ENCODE measurements at places on chromosomes 11 and 22. TPM values are rescaled to one million over a fixed set of nuclear protein-coding genes. Genes with fewer than 3 reads are reported as not detected.
A peak's percentile ranks its signal among the peaks of the same experiment; 100 is the strongest.

AAMDC gene
- 48.6 TPM for total RNA-seq

CEND1 gene
- total RNA-seq = not detected

OR8D4 gene
- total RNA-seq = not detected

F2 gene
- total RNA-seq = not detected

ANGPTL5 gene
- total RNA-seq = 9.6 TPM

- no peak for DNase-seq
- no peak overlapping the region for H3K4me3 ChIP-seq
- H3K27ac ChIP-seq = no peak overlapping the region
- no peaks in the 10 kb centered on the region for H3K27me3 ChIP-seq
Observed at GRCh38 chr11:115886422-115886733, 382.2 kb upstream of the CADM1 start.

DNA sequence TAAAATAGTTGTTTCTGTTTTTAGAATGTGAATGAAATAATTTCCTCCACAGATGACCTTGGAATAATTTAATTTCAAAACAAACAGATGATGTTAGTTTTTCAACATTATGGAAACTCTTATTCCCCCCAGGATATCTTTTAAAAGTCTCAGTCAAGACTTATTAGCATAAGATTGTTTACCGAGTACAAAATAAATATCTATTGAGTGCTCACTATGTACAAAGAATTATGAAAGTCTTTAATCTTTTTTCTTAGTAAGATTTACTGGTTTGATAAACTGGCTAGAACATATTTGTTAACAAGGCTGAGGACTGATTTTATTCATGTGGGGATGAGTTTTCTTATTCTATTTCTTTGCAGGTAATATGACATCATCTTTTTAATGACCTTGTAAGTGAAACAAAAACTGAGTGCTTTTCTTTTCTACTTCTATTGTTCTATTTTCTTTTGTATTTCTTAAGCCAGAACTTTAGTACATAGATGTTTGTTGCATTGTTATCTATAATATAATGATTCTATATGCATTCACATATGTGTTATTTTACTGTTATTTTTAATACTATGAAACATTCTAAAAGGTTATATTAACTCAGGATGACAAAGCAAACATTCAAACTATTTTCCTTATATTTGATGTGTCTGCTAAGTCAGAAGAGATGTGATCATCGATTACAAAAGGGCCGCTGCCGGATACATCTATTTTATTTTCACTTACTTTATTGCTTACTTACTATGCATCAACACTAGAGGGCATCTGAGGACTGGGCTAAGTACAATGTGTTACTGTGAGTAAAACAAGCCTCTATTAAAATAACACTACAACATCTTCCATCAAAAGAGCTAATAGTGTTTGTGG lies 111.0 kb upstream of the ARHGAP42 start:
- no peaks in the 10 kb centered on the region for H3K27me3 ChIP-seq
- H3K27ac ChIP-seq = no peak overlapping the region
- H3K36me3 ChIP-seq = no peaks in the 10 kb centered on the region
- no peak overlapping the region for H3K4me3 ChIP-seq
- peak; percentile 37 for DNase-seq
- H3K4me1 ChIP-seq = no peaks in the 10 kb centered on the region

DNA sequence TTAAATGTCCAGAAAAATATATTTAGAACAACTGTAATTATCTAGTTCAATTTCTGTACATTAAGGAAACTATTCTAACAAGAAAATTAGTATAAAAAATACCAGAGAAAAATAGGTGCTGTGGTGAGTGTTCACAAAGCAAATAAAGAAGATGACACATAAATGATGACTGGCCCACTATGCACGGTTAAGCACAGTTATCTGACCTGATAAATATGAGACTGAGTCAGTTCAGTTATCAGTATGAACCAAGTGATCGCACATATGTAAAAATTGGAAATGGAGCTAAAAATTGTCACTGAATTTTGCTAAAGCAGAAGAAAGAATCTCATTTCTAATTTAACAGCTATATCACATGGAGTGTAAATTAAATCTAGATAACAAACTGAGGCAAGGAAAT lies 18.8 kb upstream of the MAML2 start:
- no peak overlapping the region for H3K27ac ChIP-seq
- H3K4me1 ChIP-seq = no peaks in the 10 kb centered on the region
- H3K4me3 ChIP-seq = no peak overlapping the region
- DNase-seq = no peak
- peaks cover 52% of the 10 kb centered on the region for H3K36me3 ChIP-seq

DNA sequence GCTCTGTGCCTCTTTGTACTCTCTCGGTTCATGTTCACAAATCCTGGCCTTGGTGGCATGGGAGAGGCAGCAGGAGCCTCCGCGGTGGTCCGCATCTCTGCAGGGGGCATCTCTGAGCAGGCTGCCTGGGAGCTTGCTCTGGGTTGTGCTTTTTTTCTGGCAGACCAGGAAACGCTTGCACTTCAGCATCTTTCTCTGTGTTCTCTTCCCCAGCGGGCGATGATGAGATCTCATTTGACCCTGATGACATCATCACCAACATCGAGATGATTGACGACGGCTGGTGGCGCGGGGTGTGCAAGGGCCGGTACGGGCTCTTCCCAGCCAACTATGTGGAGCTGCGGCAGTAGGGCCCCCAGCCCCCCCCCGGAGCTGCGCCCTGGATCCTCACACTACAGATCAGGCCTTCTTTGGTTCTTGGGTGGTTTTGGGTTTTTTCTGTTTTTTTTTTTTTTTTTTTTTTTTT lies 36.5 kb downstream of the CTTN start:
- peaks cover 91% of the 10 kb centered on the region for H3K36me3 ChIP-seq
- no peak for DNase-seq
- no peak overlapping the region for H3K4me3 ChIP-seq
- H3K27ac ChIP-seq = no peak overlapping the region

DNA sequence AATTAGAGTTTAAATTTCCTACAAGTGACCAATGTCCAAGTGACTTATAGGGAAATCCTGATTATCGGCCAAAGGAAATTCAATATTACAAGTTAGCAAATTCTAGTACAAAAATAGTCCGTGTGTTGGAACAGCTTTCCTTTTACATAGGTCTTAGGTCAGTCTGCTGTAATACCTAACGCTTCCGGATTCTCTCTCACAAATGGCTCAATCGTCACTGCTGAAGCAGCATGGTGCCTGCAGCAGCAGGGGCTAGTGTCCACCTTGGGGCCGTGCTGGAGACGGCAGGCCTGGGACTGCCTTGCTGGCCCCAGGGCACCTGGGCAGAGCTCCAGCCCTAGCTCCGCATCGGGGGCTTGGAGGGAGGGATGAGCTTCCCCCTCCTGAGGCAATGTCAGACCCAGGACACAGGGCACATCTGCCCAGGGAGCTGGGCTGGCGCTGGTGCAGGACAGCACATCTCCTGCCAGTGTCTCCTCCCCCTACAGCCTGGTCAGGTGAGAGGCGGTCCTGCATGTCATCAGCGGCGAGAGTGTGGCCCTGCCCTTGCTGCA lies 39.4 kb upstream of the CLTCL1 start:
- no peak overlapping the region for H3K27ac ChIP-seq
- H3K36me3 ChIP-seq = peaks cover 22% of the 10 kb centered on the region
- H3K4me3 ChIP-seq = no peak overlapping the region
- DNase-seq = no peak

- H3K36me3 ChIP-seq = no peaks in the 10 kb centered on the region
- H3K27me3 ChIP-seq = no peaks in the 10 kb centered on the region
- H3K4me3 ChIP-seq = no peak overlapping the region
- H3K27ac ChIP-seq = no peak overlapping the region
- peak; percentile 8 for DNase-seq
- H3K4me1 ChIP-seq = no peaks in the 10 kb centered on the region
Observed at GRCh38 chr11:131579932-131580387, 209.5 kb downstream of the NTM start.

DNA sequence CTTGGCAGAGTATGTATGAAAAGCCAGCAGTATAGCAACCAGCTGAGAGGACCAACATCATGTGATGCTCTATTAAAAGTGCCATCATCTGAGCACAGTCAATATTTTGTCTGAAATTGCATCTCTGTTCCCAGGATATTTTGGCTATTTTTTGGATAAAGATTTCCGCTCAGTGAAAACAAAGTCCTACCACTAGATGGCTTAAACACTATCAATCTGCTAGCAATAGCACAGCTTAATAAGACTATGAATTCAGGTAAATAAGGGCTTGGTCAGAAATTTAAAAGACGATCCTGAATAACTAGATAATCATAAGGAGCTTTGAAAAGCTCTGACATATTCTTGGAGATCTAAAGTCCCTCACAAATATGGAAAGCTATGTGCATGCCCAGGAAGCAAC lies 74.4 kb downstream of the MS4A13 start:
- no peaks in the 10 kb centered on the region for H3K36me3 ChIP-seq
- DNase-seq = no peak
- H3K27ac ChIP-seq = no peak overlapping the region
- no peaks in the 10 kb centered on the region for H3K27me3 ChIP-seq
- no peak overlapping the region for H3K4me3 ChIP-seq

DNA sequence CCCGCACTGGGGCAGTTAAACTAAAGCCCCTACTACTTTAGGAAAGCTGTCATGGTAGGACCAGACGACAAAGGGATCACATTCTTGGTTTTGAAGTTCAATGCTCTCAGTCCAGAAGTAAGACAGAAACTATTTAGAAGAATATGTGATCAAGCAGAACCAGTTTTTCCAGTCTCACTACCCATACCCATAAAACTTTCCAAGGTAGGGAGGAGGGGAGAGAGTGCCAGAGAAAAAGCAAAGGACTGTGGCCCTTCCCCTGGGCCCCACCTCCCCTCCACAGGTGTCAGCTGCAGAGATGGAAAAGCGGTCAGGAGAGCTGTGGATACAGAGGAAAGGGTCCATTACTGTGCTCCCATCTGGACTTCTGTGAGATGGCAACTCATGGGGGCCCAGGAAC lies 587.1 kb downstream of the SOX6 start:
- no peaks in the 10 kb centered on the region for H3K4me1 ChIP-seq
- H3K27ac ChIP-seq = no peak overlapping the region
- H3K27me3 ChIP-seq = no peaks in the 10 kb centered on the region

- H3K4me3 ChIP-seq = no peak overlapping the region
- H3K27me3 ChIP-seq = no peaks in the 10 kb centered on the region
- no peaks in the 10 kb centered on the region for H3K4me1 ChIP-seq
- H3K27ac ChIP-seq = no peak overlapping the region
- DNase-seq = no peak
Observed at GRCh38 chr22:17375914-17376614, 6.8 kb downstream of the CECR2 start.

- peak; percentile 70 for DNase-seq
- no peak overlapping the region for H3K4me3 ChIP-seq
- H3K4me1 ChIP-seq = peaks cover 22% of the 10 kb centered on the region
- peak overlapping the region; percentile 29 for H3K27ac ChIP-seq
Observed at GRCh38 chr22:23289851-23290724, 109.8 kb downstream of the BCR start.

DNA sequence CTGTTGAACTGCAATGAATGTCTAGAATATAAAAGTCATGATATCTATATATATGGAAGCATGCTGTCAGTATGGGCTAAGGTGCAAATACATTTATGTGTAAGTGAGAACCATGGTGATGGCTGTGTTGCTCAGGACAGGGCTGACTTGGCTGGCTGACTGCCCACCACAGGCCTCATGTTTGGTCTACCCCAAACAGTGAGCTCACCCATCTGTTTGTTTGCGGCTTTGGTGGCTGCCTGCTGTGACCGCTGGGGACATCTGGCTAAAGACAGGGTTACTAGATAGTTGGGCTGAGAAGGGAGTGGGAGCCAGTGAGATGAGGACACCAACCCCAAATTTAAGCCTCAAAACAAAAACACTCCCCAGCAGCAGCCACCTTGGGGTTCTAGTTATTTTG lies 6.3 kb downstream of the CD44 start:
- peaks cover 42% of the 10 kb centered on the region for H3K4me1 ChIP-seq
- DNase-seq = no peak
- no peaks in the 10 kb centered on the region for H3K27me3 ChIP-seq
- no peak overlapping the region for H3K27ac ChIP-seq

DNA sequence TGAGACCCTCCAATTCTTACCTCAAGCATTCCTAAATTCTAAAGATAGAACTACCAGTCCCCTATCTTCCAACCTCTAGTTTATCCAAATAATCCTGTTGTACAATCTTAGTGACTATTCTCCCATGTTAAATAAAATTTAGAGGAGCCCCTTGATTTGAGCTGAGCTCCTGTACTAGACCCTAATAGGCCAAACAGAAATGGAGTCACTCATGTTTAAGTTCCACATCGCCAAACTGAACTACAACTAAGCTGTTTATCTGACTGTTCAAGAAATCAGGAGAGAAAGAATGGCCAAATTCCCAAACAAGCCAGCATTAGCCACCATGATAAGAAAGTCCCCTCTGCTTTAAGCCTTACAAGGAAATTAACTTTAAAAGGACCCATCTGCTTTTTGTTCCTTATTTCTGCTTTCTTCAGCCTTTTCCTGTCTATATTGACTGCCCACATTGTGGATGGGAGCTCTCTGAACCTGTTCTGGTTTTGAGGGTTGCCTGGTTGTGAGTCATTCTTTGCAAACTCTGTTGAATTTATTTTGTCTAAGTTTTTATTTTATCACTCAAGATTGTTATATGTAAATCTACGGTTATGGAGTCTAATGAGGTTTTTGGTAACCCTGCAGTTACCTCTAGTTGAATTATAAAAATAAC lies 90.4 kb downstream of the TTC28 start:
- no peaks in the 10 kb centered on the region for H3K27me3 ChIP-seq
- DNase-seq = no peak
- no peak overlapping the region for H3K4me3 ChIP-seq
- H3K27ac ChIP-seq = no peak overlapping the region

DNA sequence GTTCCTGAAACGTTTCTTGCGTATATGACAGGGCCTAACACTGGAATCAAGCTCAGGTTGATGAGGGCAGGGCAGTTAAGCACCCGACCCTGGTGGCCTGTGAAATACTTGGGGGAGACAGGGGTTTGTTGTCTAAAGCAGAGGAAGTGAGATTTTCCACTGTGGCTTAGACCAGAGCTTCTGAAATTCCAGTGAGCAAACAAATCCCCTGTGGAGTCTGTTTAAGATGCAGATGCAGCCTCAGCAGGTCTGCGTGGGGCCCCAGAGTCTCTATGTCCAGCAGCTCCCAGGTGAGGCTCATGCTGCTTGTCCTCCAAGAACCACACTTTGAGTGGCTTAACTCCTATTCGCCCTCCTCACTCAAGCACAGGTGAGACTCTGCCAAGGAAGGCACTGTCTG lies 39.1 kb upstream of the PRAME start:
- H3K36me3 ChIP-seq = no peaks in the 10 kb centered on the region
- DNase-seq = no peak
- H3K4me3 ChIP-seq = no peak overlapping the region

DNA sequence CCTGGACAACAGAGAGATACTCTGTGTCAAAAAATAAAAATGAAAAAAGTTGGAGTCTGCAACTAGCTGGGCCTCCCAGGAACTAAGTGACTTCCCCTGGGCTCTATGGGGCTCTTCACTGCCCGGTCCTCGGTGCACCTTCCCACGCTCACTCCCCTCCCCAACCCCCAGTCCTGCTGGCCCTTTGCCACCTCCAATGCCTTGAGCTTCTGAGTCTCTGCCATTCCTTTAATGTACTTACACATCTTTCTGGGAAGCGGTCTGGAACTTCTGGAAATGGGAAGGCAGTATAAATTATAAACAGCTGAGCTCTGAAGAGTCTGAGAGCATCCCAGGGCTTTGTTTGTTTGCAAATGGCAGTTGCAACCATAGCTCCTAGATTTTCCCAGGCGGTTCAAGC lies 5.9 kb upstream of the BATF2 start:
- DNase-seq = no peak
- H3K27ac ChIP-seq = no peak overlapping the region
- no peaks in the 10 kb centered on the region for H3K36me3 ChIP-seq
- H3K4me3 ChIP-seq = no peak overlapping the region

All from tibial nerve (tissue), 4 donors.